ENCODE measurements at places on chromosomes 3 and 15.

DNA sequence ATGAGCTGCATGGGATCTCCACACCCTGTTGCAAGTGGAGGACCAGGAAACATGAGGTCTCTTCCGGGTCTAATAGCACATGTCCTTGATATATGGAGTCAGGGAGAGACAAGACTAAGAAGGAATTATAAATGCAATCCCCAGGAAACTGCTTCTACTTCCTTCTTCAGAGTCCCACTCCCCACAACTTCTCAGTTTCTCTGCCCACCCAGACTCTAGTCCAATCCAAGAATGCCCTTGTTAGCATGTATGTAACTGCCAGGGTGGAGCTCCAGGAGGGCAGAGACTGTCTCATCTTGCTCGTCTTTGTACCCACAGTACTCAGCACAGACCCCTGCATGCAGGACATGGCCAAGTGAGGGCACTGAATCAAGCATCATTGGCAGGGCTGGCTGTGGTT lies 8.3 kb downstream of the DAPK2 start:
- DNase-seq, result no peak

DNA sequence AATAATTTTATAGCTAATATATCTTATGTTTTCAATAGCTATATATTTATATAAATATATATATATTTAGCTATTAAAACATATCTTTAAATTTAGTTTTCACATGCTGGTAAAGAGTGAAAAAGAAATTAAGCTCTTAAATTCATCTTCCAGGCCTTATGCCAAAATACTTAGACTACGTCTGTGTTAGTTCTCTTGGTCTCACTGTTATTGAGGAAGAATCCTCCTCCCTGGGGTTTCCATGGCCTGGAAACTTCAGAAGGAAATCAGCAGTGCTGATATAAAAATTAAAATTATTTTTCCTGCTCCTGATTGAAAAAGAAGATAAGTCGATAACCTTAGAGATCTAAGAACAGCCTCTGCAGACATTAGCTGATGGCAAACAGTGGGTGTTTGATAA lies 225.1 kb upstream of the LMCD1 start:
- no peak for DNase-seq

DNA sequence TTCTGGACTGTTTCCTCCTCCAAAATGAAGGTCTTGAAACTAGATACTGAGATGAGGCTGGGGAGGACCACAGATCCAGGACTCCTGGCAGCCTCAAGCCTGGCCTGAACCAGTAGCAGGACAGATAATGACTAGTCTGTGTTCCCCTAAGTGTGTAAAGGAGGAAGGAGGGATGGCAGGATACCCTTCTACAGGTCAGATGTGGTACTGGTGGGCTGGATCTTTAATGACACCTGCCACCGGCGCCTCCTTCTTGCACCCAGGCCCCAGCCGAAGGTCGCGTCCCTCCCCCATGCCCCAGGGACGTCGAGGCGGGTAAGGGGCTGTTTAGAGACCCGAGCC lies 556 bp downstream of the USP19 start:
- DNase-seq, result no peak

- no peak for DNase-seq
Observed at GRCh38 chr3:127796045-127796830, 26.1 kb downstream of the MGLL start.

GRCh38 chr3:173863551-173863950 lies 466.0 kb downstream of the NLGN1 start:
- DNase-seq, result no peak

DNA sequence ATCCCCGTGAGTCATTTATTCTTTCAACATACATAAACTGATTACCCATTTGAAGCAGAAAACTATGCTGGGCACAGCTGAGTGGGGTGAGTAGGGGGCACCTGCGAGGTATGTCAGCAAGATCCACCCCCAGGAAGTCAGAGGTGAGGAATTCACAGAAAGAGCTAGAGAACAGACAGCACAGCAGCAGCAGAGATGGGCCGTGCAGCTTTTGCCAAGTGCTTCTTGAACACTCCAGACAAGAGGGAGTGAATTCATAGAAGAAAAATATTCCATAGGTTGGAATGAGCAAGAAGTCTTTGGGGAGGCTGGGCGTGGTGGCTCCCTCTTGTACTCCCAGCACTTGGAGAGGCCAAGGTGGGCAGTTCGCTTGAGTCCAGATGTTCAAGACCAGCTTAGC lies 9.4 kb upstream of the ADCY5 start:
- no peak for DNase-seq

GRCh38 chr3:197615430-197615829 lies 59.7 kb upstream of the BDH1 start:
- DNase-seq, result no peak

GRCh38 chr3:128504963-128505730 lies 12.1 kb upstream of the GATA2 start:
- no peak for DNase-seq

GRCh38 chr3:58518291-58518789 lies 18.6 kb downstream of the ACOX2 start:
- no peak for DNase-seq

GRCh38 chr3:149626671-149627070 lies 31.2 kb downstream of the WWTR1 start:
- no peak for DNase-seq

GRCh38 chr3:6526861-6527260 lies 334.1 kb upstream of the GRM7 start:
- peak; percentile 52 for DNase-seq

- DNase-seq, result peak; percentile 60
Observed at GRCh38 chr3:11140030-11140712, 14.1 kb upstream of the HRH1 start.

DNA sequence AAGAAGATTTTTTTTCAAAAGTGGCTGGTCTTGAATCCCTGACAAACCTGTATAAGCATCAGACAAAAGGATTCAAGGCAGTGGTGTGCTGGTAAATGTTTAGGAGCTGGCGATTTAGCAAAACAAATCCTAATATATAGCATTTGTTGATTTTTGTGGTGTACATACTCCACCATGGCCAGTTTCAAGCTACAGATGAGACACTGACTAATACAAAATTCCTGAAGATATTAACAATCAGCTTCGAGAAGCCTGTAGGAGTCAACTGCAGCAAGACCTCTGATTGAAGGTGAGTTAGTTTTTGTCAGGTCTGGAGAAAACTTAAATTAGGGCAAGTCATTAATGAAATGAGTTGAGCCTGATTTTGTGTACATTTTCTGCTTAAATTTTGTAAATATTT lies 6.7 kb downstream of the STRIT1 start:
- DNase-seq, result no peak

DNA sequence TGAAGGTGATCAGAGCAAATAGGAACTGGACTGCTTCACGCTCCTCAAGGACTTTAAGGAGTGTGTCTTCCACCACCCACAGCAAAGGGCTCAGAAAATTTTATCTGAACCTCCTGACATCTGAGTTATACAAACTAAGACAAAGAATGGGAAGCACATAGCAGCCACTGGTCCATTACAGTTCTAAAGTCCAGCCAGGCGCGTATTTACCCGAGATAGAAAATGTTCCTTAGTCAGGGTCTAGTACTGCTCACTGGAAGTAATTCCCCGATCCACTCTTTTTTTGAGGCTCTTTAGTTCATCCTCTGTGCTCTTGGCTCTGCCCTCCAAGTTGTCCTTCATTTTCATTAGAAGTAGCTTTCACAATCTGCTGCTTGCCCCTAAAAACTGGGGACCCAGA lies 88.5 kb upstream of the GOLGA8J start:
- no peak for DNase-seq

GRCh38 chr15:81339321-81339720 lies 15.4 kb upstream of the STARD5 start:
- no peak for DNase-seq

GRCh38 chr3:36695769-36696137 lies 68.6 kb downstream of the DCLK3 start:
- DNase-seq, result no peak

GRCh38 chr3:63762934-63763550 lies 56.1 kb upstream of the C3orf49 start:
- no peak for DNase-seq
